Naive thymus-derived CD8-positive, alpha-beta T cell (primary cell): ENCODE measurements at places on chromosomes 4 and X. TPM values are rescaled to one million over a fixed set of nuclear protein-coding genes. Genes with fewer than 3 reads are reported as not detected.

DNA sequence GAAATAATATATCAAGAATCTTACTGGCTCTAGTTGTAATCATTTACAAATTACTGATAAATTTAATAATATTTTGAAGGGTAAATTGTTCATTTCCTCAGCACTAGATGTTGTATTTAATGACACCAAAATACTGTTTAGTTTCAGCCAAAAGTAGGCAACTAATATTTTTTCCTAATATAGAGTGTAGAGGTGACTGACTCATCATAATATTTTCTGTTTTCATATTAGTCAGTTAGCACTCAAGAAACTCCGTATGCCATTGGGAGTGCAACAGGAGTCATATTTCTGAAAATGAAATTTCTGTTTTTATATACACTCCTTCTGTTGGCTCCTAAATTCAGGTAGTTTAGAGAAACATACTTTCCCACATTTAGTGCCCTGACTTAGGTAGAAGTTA is 36.6 kb upstream of the PTPN13 start:
- no peak for DNase-seq
- no peak overlapping the region for H3K27ac ChIP-seq
- no peak overlapping the region for H3K4me3 ChIP-seq
- H3K36me3 ChIP-seq, result no peaks in the 10 kb centered on the region
- H3K27me3 ChIP-seq, result peaks cover 4% of the 10 kb centered on the region

Gene HPF1
- 56.7 TPM for polyA plus RNA-seq

Gene SPATA18
- not detected for polyA plus RNA-seq

Gene STATH
- not detected for polyA plus RNA-seq

Gene HHIP
- polyA plus RNA-seq, result not detected
